CD14-positive monocyte (primary cell): ENCODE measurements at places on chromosomes 6 and 20.

DNA sequence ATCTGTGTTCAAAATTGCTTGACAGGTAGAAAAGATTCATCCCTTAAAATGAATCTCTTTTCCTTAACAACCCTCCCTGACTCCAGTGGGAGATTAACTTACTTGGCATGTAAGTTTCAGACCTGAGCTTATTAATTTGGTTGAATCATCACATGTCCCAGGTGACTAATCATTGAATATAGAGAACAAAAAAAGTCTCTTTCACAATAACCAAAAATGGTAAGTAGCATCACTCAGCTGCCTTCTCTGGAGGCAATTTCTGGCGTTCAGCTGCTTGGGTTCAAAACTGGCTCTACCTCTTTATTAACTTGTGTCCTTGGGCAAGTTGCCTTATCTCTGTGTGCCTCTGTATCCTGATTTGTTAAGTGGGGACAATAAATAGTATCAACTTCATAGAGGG is 2.9 kb downstream of the C6orf141 start:
- DNase-seq: no peak

GRCh38 chr20:6040958-6041807 is 12.7 kb downstream of the LRRN4 start:
- no peak for DNase-seq

DNA sequence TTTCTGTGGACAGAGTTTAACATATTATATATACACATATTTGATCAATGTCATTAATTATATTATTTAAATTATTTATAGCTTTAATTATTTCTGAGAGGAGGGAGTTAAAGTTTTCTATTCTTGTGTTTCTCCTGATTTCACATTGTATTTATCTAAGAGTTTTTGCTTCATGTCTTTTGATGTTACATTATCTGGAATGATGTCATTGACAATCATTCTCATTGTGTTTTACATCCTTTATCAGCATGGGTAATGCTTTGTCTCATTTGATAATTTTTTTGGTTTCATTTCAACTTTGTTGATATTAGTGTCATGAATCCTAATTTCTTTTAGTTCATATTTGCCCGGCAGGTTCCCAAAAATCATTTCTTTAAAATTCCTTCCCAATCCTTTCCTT is 56.7 kb upstream of the TOX2 start:
- DNase-seq: no peak

DNA sequence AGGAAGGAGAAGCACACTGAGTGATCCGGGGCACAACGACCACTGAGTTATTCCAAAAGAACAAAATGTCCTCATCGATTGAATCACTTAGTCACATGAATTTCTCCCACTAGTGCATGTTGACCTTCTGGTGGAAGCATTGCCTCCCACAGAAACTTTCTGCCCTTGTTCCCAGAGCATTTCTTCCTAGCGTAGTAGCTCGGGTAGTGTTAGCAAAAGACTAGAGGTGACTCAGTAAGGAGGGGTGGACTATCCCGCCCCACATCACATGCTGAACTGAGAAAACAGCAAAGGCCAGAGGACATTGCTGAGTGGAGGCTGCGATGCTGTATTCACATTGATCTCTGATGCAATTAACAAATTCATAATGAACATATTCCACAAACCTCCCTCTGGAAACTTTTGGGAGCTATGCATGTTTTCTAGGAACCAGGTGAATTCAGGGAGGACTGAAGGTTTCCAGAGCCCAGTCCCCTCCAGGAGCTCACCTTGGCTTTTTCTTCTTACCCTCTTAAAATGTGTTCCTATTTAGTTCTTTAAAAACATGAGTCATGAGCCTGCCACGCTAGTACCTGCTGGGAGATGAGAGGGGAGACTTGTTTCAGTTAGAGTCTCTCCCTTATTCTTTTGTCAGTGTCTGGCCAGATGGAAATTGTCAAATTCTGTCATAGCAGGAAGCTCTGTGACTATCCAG is 507.9 kb downstream of the CDH26 start:
- no peak for DNase-seq

- peak; percentile 85 for DNase-seq
These were observed 164.8 kb downstream of the MRPL14 start for GRCh38 chr6:43962458-43962857.

DNA sequence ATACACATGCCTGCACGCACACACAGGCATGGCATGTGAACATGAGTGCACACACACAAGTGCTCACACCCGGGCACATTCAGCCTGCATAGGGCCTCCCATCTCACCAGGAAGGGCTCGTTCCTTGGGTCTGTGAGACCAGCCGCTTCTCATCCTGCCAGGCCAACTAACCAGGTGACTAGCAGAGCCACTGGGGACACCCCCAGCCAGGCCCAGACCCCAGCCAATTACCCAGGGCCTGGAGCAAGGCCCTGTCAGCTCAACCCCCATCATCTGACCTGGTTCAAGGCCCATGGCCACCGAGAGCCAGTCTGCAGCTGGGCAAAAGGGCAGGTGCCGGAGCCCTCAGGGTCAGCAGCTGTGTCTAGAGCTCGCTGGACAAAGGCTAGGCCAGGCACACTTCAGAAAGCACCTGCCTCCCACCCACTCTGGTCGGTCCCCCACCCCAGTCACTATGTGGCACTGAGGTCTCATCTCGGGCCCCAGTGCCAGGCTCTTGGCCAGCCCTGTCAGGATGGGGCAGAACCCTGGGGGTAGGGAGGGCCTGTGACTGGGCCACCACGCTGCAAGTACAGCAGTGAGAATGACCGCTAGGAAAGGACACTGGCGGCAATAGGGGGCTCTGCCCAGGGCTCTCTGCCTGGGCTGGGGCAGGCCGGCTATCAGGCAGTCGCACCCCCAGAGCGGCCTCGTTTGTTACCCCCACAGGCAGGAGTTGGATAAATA is 26.8 kb upstream of the MRGBP start:
- no peak for DNase-seq

- no peak for DNase-seq
These were observed 36.6 kb upstream of the MLIP start for GRCh38 chr6:54074578-54075195.

GRCh38 chr6:156683821-156684220 is 93.4 kb upstream of the ARID1B start:
- no peak for DNase-seq

GRCh38 chr6:116060572-116061283 is at the start of gene FRK:
TSS of gene FRK (minus strand) at chr6:116060891. CDS start at chr6:116060311, 580 bp downstream.
- no peak for DNase-seq

GRCh38 chr6:85537055-85537494 is 56.6 kb downstream of the SNX14 start:
- peak; percentile 14 for DNase-seq

DNA sequence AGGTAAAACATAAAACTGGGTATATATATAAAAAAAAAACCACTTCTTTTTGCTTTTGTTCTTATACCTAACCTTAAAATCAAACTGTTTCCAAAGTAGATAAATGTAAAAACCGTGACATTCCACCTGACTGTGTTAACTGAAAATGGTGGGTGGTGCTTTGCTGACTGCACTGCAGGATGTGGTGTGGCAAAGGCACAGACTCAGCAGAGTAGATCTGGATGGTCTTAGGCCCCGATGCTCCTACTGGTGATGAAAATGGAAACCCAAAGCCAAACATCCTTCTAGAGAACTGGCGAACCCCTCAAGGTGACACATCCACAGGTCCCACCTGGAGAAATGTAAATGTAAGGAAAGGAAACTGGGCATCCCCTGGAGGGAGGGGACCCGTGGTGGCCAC is 8.9 kb downstream of the TGIF2 start:
- DNase-seq: no peak

DNA sequence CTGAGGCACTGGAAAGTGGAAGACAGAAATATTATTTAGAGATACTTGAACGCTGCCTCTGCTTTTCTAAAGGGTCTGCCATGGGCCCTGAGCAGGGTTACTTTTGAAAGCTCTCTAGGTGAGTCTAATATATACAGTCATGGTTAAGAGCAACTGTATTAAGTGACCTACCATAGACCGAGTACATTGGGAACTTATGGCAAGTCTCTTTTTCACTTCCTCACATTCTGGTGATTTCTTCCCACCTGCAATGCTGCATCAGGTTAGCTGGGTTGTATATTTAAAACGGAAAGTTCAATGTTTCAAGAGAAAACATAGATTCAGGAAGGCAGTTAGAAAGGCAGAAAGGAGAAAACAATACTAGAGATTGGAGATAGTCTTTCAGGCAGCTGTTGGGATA is 154.7 kb downstream of the PHF3 start:
- no peak for DNase-seq

DNA sequence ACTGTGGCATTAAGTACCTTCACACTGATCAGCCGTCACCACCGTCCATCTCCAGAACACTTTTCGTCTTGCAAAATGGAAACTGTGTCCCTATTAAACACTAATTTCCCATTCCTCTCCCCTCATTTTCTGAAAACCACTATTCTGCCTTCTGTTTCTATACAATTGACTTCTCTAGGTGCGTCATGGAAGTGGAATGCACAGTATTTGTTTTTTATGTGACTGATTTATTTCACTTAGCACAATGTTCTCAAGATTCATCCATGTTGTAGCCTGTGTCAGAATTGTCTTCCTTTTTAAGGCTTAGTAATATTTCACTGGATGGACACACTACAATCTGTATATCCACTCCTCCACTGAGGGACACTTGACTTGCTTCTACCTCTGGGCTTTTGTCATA is 53.8 kb upstream of the PDE10A start:
- DNase-seq: no peak

- no peak for DNase-seq
These were observed 9.1 kb downstream of the HIVEP2 start for GRCh38 chr6:142935553-142936517.

DNA sequence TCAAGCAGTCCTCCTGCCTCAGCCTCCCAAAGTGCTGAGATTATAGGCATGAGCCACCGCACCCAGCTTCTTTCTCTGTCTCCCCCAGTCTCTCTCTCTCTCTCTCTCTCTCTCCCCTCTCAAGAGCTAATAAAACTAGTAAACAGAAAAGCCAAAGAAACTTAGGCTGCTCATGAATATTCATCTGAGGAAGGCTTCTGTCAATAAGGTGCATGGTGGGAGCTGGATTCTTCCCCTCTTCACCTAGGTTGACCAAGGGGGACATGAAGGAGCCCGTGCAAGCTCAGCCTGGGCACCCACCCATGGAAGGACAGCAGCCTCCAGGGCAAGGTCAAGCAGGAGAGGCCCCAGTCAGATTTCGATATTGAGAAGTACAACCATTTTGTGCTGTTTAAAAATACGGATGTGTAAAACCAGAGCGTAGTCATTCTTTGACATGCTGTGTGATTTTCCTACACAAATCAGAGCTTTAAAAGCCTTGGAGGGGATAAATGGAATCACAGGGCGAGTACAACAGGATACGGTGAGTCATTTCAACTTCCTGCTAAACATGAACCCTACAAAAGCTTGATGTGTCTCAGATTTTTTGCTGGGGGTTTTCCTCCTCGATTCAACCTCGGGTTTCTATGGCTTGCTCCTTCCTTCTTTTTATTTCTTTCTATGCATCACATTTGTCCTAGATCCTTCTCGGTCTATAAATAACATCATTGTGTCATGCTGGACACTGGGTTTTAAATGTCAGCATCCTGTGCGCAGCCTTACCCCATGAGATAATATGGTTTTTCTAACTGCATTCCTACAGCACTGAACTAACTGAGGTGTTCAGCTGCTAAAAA is 368.9 kb upstream of the JARID2 start:
- peak; percentile 99 for DNase-seq

GRCh38 chr6:141261016-141261671 is 871.6 kb upstream of the GJE1 start:
- no peak for DNase-seq

DNA sequence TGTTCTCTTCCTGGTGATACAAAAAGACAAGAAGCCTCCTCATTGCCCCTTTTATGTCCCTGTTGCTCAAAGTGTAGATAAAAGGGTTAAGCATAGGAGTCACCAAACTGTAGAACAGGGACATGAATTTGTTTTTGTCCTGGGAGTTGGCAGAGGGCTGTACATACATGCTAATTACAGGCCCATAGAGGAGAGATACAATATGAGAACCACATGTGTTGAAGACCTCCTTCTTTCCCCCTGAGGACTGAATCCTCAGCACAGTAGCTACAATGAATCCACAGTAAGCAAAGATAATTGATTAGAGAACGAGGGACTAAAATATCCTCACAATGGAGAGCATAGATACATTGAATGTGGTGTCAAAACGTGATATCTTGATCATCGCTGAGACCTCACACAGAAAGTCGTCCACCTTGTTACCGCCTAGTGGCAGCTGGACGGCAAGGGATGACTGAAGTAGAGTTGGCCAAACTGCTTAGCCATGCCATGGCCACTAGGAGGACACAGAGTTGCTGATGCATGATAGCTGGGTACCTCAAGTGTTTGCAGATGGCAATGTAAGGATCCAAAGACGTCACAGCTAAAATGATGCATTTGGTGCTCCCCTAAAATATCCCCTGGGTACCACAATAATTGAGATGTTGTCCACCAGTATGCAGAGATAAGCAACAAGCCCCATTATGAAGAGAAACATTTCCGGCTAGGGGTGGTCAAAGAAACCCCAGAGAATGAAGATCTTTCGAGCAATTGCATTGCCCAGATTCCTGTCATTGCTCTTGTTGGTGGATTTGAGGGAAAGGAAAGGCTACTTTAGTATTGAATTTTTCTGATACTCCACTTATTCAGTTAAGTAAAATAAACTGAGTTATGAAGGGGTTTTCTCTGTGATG is 15.0 kb downstream of the OR2B3 start:
- DNase-seq: no peak

DNA sequence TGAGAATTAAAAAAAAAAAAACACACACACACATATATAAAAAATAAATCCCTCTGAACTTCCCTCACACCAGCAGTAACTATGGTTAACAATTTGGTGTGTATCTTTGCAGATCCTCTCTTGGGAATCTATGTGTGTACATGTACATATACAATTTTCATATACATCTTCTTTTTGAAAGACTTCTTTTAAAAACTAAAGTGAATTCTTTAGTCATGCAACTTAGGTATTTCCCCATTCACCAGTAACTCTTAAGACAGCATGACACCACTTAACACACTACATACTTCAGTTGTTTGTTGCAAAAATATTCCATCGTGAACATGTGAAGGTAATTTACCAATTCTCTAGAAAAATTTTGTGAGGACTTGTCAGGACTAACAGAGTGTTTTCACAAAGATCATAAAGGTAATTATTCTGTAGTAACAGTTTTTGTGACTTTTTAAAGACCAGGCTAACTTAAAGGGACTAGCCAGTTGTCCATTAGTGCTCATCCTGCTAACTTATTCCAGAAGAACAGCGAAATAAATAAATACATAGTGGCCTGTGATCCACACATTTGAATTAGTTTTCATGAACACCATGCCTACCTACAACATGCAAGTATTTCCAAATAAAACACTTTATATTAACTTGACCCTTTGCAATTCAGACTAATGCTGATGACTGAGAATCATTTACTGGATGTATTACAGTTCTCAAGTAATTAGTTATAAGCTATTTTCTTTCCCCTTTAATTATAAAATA is 12.1 kb downstream of the RBM39 start:
- no peak for DNase-seq

DNA sequence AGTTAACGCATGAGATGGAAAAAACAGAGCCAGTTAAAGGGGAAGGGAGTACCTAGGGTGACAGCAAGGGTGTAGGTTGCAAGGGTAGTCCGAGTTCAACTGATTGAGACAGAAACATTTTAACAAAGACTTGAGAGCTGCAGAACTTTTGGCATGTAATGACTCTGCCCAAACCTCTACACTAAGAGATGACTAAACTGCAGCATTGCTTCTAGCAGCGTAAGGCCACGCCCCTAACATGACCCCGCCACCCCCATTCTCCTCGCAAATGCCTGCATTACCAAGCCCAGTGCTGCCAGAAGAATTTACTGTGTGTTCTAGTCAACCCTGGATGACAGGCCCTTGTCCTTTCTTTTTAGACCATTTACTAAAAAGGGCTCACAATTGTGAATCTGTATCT is 6.3 kb upstream of the HINT3 start:
- no peak for DNase-seq

GRCh38 chr6:41049521-41049920 is 3.5 kb upstream of the APOBEC2 start:
- no peak for DNase-seq
